CD4-positive, alpha-beta T cell treated with Interleukin-10 for 1 hour (primary cell): ENCODE measurements at places on chromosomes 16 and 17.
A peak's percentile ranks its signal among the peaks of the same experiment; 100 is the strongest.

- no peak for DNase-seq
Measured at GRCh38 chr16:3823427-3823826, 57.1 kb downstream of the CREBBP start.

DNA sequence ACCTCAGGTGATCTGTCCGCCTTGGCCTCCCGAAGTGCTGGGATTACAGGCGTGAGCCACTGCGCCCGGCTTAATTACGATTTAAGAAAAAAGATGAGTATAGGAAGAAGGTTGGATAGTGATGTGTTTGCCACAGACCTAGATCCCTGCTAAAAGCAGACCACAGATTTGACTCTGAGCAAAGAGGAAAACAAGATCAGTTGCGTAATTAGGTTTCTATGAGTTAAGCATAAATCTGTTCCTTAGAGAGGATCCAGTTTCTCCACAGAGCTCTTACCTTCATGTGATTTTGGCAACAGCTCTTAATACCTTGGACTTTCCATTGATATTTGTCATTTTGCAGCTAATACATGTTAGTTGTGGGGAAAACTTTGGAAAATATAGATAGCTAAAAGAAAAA is 31.1 kb downstream of the CDH1 start:
- DNase-seq = no peak

GRCh38 chr17:15501793-15502192 is 34.4 kb upstream of the CDRT4 start:
- DNase-seq = no peak

GRCh38 chr16:2048116-2048543 is 345 bp downstream of the TSC2 start:
- no peak for DNase-seq

- no peak for DNase-seq
Measured at GRCh38 chr16:2815299-2815771, 1.7 kb upstream of the PRSS21 start.

DNA sequence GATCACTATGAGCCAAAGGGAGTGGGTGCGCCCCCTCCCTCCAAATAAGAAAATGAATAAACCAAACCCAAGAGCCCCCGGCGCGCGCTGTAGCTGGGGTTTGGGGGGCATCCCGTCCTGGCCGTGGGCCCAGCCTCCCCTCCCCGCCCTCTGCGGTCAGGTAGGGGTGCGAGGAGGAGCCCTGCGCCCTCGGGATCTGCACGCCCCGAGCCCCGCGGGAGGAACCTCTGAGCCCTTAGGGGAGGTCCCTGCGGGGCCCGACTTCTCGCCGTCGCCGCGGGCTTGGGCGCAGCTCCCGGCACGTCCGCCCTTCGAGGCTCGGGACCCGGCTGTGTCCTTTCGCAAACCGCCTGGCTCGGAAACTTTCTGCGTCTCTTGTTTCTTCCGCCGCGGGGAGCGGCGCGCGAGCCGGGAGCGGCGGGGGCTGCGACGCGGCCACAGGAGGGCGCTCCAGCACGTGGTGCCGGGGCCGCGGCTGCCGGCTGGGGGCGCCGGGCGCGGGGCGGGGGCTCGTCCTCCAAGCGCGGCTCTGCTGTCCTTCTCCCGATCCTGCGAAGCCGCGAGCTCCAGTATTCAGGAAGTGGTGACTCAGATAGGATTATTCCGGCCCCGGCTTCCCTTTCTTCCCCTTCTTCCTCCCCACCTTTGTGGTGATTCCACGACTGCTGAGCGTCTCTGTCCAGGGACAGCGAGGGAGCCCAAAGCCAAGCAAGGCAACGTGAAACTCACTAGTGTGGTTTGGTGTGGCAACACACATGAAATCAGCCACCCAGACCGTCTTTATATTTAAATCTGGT is 1.6 kb downstream of the PITPNC1 start:
- peak; percentile 84 for DNase-seq

GRCh38 chr17:42748202-42748907 is 3.5 kb upstream of the EZH1 start:
- no peak for DNase-seq

- no peak for DNase-seq
Measured at GRCh38 chr16:79182616-79183015, 417.9 kb downstream of the MAF start.

GRCh38 chr16:81239367-81240121 is 1.1 kb downstream of the BCO1 start:
- DNase-seq = no peak

GRCh38 chr16:30761427-30761927 is 385 bp downstream of the CFAP119 start:
- peak; percentile 29 for DNase-seq

GRCh38 chr16:67199808-67200198 is 872 bp downstream of the ELMO3 start:
- DNase-seq = no peak

GRCh38 chr17:9658593-9659211 is 13.4 kb downstream of the USP43 start:
- no peak for DNase-seq

GRCh38 chr16:2276368-2277195 is 8.7 kb upstream of the RNPS1 start:
- DNase-seq = no peak

DNA sequence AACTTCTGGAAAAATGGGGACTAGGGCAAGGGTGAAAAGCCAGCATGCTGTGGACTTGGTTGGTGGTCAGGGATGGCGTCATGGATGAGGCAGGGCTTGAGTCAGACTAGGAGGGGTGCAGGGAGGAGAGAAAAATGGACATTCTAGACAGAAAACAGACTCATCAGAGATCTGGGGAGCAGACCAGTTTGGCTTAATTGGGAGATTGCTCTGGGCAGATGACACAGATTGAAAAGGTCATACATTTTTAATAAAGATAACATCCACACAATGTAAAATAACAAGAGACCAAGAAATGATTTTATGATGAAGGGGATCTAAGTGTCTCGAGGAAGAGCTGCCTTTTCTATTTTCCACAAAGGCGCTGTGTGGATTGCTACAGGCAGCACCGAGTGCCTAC is 326.3 kb downstream of the XYLT1 start:
- no peak for DNase-seq

DNA sequence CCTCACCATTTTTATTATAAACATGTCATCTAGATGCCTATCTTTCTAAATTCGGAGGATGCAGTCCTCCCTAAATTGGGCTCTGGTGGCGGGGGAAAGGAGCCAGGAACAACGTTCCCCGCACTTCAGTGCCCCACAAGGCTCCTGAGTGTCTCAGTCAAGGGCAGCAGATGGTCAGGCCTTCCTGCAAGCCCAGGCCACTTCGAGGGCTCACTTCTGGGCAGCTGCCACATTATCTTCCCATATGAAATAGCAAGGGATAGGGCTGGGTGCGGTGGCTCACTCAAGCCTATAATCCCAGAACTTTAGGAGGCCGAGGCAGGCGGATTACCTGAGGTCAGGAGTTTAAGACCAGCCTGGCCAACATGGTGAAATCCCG is 32.3 kb downstream of the FBXO31 start:
- DNase-seq = no peak

GRCh38 chr16:88315543-88316105 is 67.1 kb upstream of the ZNF469 start:
- DNase-seq = no peak

DNA sequence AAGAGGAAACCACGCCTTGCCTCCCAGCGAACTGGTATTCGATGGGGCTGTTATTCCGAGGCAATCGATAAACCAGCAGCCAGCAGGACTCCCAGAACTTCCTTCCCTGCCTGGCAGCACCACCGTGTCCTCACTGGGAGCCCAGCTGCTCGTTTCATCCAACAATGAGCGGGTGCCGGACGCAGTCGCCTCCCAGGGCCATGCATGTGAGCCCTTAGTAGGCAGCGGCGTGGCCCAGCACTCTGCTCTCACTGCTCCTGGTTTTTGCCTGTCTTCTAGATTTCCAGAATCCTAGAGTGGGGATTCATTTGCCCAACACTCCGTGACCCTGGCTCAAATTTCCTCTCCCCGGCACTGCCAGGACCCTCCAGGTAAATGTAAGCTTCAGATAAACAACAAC is 29.1 kb upstream of the RASD1 start:
- no peak for DNase-seq

GRCh38 chr17:57957120-57957850 is 2.1 kb upstream of the CUEDC1 start:
- no peak for DNase-seq

- no peak for DNase-seq
Measured at GRCh38 chr16:56298948-56299596, 107.8 kb downstream of the GNAO1 start.

GRCh38 chr17:34874478-34874877 is 86.8 kb downstream of the CCT6B start:
- no peak for DNase-seq

- DNase-seq = no peak
Measured at GRCh38 chr17:12107905-12108304, 87.2 kb downstream of the MAP2K4 start.

DNA sequence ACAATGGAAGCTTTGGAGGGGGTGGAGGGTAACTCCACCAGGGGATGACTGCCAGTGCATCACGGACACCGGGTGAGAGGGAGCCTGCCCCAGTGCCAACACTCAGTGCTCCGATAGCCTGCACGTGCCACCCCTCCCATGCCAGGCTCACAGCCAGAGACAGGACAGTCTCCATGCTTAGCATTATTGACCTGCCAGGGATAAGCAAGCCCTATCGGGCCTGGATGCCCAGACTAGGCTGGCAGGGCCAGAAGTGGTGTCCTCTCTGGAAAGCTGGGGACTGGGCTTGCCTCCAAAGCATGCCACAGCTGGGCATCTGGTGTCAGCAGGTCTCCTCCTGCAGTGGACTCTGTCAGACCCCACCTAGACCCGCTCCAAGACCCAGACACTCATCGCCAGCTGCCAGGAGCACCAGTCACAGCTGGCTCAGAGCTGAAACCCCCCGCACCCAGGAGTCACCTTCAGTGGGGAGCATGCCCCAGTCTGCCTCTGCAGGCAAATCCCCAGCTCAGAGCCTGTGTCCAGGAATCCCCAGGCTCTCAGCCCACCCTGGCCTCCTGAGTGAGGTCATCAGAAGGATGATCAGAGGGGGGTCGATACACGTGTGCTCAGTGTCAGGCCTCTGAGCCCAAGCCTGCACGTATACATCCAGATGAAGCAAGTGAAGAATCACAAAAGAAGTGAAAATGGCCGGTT is 1.8 kb upstream of the RHBDF1 start:
- no peak for DNase-seq

GRCh38 chr17:28947639-28948038 is 3.7 kb downstream of the PHF12 start:
- DNase-seq = peak; percentile 30

GRCh38 chr16:84579936-84580335 is 37.9 kb downstream of the COTL1 start:
- DNase-seq = no peak
